8988T (cell line): ENCODE measurements at places on chromosomes 4 and X.

- no peak for DNase-seq
Measured at GRCh38 chr4:3136454-3136853, 62.0 kb downstream of the HTT start.

DNA sequence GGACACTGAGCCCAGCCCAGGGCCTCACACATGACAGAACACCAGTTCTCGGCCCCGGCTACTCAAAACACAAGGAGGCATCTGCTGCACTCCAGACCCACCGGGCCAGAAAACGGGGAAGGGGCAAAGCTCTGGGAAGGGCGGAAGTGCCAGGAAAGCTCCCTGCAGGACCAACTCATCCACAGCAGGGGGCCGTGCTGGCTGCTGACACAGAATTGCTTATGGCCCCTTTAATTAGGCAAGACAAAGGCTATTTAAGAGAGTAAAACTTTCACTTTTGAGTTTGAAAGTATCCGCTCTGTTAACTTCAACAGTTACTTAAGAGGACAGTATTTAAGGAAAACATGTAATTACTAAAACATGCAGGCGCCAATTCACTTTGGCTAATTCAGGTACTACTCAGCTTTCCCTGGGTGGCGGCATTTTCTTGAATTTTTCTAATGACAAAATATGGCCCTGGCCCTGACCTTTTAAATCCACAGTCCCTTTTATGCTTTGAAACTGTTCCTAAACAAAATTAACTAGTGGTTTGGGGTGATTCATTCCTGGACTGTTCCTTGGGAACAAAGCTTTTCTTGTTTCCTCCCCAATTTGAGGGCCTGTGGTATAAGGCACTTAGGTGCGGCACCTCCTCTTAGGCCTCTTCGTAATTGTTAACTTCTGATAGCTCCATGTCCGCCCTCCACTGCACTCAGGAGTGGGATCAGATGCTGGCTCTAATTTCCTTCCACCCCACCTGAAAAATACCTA, 40.4 kb downstream of the NSG1 start:
- DNase-seq: no peak

- no peak for DNase-seq
Measured at GRCh38 chrX:139596068-139596467, 65.5 kb downstream of the F9 start.

GRCh38 chr4:42871671-42872290, 20.7 kb upstream of the GRXCR1 start:
- no peak for DNase-seq

GRCh38 chrX:40625294-40625693, 2.1 kb downstream of the MPC1L start:
- DNase-seq: no peak

DNA sequence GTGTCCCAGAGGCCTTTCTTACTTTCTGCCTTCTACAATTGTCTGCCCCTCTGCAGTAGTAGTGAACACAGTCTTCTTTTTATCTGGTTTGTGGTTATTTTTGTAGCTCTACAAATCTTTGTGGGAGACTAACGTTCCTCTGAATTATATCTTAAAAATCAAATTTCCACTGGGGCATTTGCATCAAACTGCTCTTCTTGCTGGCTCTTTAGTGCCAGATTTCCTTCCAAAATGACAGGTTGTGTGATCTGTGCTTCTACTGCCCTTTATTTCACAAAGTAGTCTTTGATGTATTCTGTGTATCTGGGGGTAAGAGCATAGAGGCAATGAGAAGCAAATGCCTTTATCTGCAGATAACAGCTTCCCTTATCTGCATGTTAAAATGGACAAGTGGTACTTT, 34.5 kb downstream of the TSPAN7 start:
- DNase-seq: no peak

GRCh38 chrX:113980953-113981352, 602.9 kb upstream of the HTR2C start:
- no peak for DNase-seq

DNA sequence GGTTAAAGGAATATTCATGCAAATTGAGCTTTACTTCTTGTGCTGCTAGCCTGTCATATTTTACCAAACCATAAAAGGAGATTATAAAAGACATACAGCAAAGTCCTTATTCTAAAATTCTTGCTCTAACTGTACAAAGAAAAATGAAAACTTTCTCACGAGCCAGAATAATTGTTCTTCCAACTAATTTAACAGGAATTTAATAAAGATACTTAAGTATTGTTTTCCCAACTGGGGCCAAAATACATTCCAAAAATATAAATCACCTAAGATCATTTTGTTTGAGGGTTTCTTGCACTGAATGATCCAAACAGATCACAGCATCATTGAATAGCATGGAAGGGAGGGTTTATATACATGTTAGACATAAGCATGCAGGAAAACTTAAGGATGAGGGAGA, 127.1 kb upstream of the PCDH18 start:
- no peak for DNase-seq
